Esophagus muscularis mucosa (tissue), 4 donors: ENCODE measurements at places on chromosomes 12 and 14. TPM values are rescaled to one million over a fixed set of nuclear protein-coding genes. Genes with fewer than 3 reads are reported as not detected.

GRCh38 chr12:49912345-49913255 is 8.9 kb upstream of the FAIM2 start:
- no peaks in the 10 kb centered on the region for H3K27me3 ChIP-seq
- H3K36me3 ChIP-seq, result no peaks in the 10 kb centered on the region
- H3K27ac ChIP-seq, result no peak overlapping the region
- no peak overlapping the region for H3K4me3 ChIP-seq

- H3K27ac ChIP-seq, result no peak overlapping the region
- H3K4me3 ChIP-seq, result no peak overlapping the region
- no peaks in the 10 kb centered on the region for H3K4me1 ChIP-seq
- H3K27me3 ChIP-seq, result no peaks in the 10 kb centered on the region
- H3K36me3 ChIP-seq, result no peaks in the 10 kb centered on the region
Observed at GRCh38 chr12:68119724-68120211, 39.8 kb downstream of the IFNG start.

- DNase-seq, result peak; percentile 60
- no peak overlapping the region for H3K27ac ChIP-seq
- no peaks in the 10 kb centered on the region for H3K36me3 ChIP-seq
- H3K27me3 ChIP-seq, result no peaks in the 10 kb centered on the region
- no peaks in the 10 kb centered on the region for H3K4me1 ChIP-seq
Observed at GRCh38 chr14:23894362-23895052, 59.1 kb upstream of the DHRS4 start.

GRCh38 chr12:66279123-66279712 is 23.1 kb upstream of the HELB start:
- H3K27ac ChIP-seq, result no peak overlapping the region
- no peaks in the 10 kb centered on the region for H3K36me3 ChIP-seq
- H3K4me1 ChIP-seq, result no peaks in the 10 kb centered on the region
- H3K27me3 ChIP-seq, result no peaks in the 10 kb centered on the region

DNA sequence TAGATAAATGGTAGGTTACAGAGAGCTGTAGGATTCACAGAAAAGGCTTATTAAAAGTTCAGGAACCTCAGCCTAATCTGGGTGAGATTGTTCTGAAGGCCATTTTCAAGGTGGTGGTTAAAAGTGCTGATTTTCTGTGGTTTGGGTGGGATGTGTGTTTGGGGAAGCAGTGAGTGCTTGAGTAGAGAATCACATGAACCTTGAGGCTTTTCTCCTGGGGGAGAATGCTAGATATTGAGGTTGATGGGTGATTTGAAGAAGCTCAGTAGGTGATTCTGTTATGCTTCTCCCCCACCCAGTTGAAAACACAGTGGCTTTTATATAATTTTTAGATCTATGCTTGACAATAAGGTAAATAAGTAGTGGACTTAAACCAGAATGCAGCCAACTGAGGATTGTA is 420.9 kb downstream of the PCNX1 start:
- no peaks in the 10 kb centered on the region for H3K36me3 ChIP-seq
- no peak for DNase-seq
- H3K27me3 ChIP-seq, result no peaks in the 10 kb centered on the region
- no peaks in the 10 kb centered on the region for H3K4me1 ChIP-seq
- H3K4me3 ChIP-seq, result no peak overlapping the region
- no peak overlapping the region for H3K27ac ChIP-seq

GRCh38 chr12:63066782-63067181 is 84.2 kb downstream of the AVPR1A start:
- H3K4me3 ChIP-seq, result no peak overlapping the region
- no peaks in the 10 kb centered on the region for H3K27me3 ChIP-seq
- no peak for DNase-seq
- H3K36me3 ChIP-seq, result no peaks in the 10 kb centered on the region

The CAMKK2 gene
- 45.0 TPM for total RNA-seq

GRCh38 chr14:22800346-22800745 is 14.9 kb downstream of the SLC7A7 start:
- no peak overlapping the region for H3K4me3 ChIP-seq
- DNase-seq, result no peak
- H3K27ac ChIP-seq, result no peak overlapping the region
- no peaks in the 10 kb centered on the region for H3K36me3 ChIP-seq
- no peaks in the 10 kb centered on the region for H3K4me1 ChIP-seq
- H3K27me3 ChIP-seq, result no peaks in the 10 kb centered on the region

The PAX9 gene
- total RNA-seq, result 2.1 TPM

The NPFF gene
- total RNA-seq, result not detected

The SOAT2 gene
- not detected for total RNA-seq

The PLEKHH1 gene
- total RNA-seq, result 1.7 TPM

The DDX55 gene
- total RNA-seq, result 12.9 TPM

DNA sequence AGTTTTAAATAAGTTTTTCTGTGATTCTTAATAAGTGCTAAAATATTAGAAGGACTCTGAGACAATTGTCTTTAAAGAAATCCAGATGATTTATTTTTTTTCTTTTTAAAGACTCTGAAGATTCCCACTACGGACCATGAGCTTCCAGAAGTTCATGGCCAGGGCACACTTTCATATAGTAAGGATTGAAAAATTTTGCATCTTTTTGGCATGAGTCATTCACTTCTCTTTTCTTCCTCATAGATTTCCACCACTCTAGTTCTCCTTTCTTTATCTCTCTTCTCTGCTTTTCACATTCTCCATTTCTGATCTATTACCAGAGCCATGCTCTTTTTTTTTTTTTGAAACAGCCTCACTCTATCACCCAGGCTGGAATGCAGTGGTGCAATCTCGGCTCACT is 385.8 kb downstream of the FLRT2 start:
- no peaks in the 10 kb centered on the region for H3K36me3 ChIP-seq
- no peak overlapping the region for H3K27ac ChIP-seq
- no peaks in the 10 kb centered on the region for H3K27me3 ChIP-seq

DNA sequence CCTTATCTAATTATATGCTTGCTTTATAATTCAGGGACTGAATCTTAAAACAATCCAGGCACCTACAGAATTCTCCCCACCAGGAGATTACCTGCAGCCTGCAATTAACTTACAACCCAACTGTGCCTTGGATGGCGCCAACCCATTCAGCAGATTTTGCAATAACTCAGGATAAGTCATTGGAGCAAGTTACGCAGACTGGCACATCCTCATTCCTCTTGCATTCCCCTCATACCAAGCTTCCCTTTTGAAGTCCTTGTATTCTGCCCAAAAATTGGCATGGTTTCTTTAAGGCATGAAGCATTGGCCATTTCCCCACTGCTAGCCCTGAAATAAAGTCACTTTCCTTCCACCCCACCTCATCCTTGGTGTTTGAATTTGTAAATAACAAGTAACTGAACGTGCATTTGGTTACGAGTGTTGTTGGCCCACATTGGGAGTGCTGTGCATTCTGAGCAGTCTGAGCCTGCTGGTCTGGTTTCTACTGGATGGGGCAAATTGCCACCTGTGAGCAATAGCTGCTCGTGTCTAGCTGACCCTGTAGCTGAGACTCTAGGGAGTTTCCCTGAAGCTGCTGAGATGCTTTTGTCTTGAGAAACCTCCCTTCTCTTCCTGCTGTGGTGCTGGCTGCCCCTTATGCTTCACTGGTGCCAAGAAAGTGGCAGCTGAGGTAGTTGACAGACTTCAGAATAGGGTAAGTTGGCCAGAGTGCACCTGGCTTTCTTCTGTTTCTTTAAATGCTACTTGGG is 99.2 kb upstream of the SCAF11 start:
- no peaks in the 10 kb centered on the region for H3K36me3 ChIP-seq
- H3K4me1 ChIP-seq, result no peaks in the 10 kb centered on the region
- H3K4me3 ChIP-seq, result no peak overlapping the region
- H3K27ac ChIP-seq, result no peak overlapping the region
- no peaks in the 10 kb centered on the region for H3K27me3 ChIP-seq

DNA sequence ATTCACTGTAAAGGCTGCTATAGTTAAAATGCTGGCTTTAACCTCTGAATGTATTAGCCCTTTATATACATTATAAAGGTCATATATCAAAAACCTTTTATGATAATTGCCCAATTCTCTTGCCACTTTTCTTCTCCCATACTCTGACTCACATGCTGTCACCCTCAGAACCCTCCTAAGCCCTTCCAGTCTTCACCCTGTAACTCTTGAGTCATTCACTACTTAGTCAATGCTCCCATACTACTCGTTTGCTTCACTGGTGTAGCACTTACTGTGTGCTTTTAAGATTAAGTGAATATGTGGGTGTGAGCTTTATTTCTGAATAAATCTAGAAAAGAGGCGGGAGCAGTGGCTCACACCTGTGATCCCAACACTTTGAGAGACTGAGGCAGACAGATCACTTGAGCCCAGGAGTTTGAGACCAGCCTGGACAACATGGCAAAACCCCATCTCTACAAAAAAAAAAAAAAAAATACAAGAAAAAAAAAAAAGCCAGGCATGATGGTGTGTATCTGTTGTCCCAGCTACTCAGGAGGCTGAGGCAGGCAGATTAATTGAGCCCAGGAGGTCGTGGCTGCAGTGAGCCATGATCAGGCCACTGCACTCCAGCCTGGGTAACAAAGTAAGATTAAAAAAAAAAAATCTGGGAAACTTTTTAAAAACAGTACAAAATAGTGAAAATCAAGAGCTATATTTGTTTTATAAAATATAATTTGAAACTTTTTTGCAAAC is 37.6 kb downstream of the SPATA7 start:
- no peaks in the 10 kb centered on the region for H3K4me1 ChIP-seq
- peaks cover 5% of the 10 kb centered on the region for H3K36me3 ChIP-seq
- no peaks in the 10 kb centered on the region for H3K27me3 ChIP-seq
- no peak overlapping the region for H3K27ac ChIP-seq
- H3K4me3 ChIP-seq, result no peak overlapping the region
- no peak for DNase-seq

DNA sequence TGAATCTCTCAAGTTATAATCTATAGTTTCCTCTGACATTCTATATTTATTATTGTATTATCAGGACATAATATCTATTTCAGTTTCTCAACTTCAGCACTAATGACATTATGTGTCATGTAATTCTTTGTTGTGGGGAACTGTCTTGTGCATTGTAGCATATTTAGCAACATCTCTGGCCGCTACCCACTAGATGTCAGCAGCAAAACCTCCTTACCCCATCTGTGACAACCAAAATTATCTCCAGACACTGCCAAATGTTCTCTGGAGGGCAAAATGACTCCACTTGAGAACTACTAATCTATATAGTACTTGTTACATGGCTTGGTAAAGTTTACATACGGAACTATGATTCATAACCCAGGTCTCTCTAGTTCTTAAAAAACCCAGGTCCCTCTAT is 110.2 kb downstream of the RASSF9 start:
- H3K4me3 ChIP-seq, result no peak overlapping the region
- no peaks in the 10 kb centered on the region for H3K27me3 ChIP-seq
- no peak for DNase-seq
- no peaks in the 10 kb centered on the region for H3K36me3 ChIP-seq
- H3K4me1 ChIP-seq, result no peaks in the 10 kb centered on the region

GRCh38 chr14:103292426-103293374 is 41.3 kb upstream of the EIF5 start:
- H3K4me1 ChIP-seq, result peaks cover 5% of the 10 kb centered on the region
- DNase-seq, result no peak
- no peak overlapping the region for H3K27ac ChIP-seq

GRCh38 chr12:117699575-117699974 is 269.2 kb downstream of the KSR2 start:
- H3K36me3 ChIP-seq, result no peaks in the 10 kb centered on the region
- H3K4me3 ChIP-seq, result no peak overlapping the region
- no peaks in the 10 kb centered on the region for H3K4me1 ChIP-seq
- DNase-seq, result no peak

GRCh38 chr14:99930420-99931274 is 134.6 kb upstream of the EVL start:
- H3K4me3 ChIP-seq, result no peak overlapping the region
- peaks cover 25% of the 10 kb centered on the region for H3K36me3 ChIP-seq
- no peak overlapping the region for H3K27ac ChIP-seq
- peaks cover 7% of the 10 kb centered on the region for H3K4me1 ChIP-seq
- no peak for DNase-seq

DNA sequence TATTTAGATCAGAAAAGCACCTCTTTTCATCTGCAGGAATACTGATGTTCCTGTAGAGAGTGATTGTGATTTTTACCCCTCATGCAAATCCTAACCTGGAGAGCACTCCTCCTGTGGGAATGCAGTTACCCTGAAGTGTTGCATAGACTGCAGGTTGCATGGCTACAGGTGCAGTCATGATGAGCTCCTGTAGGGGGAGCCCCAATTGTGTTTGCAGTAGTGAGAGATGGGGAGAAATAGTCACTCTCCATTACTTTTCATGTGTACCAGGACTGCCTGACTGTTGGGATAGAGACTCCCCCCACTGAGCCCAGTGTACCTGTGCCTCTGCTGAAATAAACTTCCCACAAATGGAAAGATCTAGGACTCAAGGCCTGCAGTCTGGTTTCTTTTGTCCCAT is 1086.5 kb downstream of the SLC6A15 start:
- no peak for DNase-seq
- H3K4me3 ChIP-seq, result no peak overlapping the region
- H3K27ac ChIP-seq, result no peak overlapping the region
- no peaks in the 10 kb centered on the region for H3K4me1 ChIP-seq
- no peaks in the 10 kb centered on the region for H3K27me3 ChIP-seq

The TMPRSS12 gene
- total RNA-seq, result not detected

The CACNA2D4 gene
- total RNA-seq, result 0.84 TPM

- no peaks in the 10 kb centered on the region for H3K27me3 ChIP-seq
- H3K4me3 ChIP-seq, result no peak overlapping the region
- DNase-seq, result no peak
- peaks cover 10% of the 10 kb centered on the region for H3K4me1 ChIP-seq
- no peak overlapping the region for H3K27ac ChIP-seq
Observed at GRCh38 chr12:49944718-49945117, 5.8 kb upstream of the AQP2 start.

GRCh38 chr12:88658009-88658408 is 77.7 kb upstream of the KITLG start:
- no peak overlapping the region for H3K4me3 ChIP-seq
- no peaks in the 10 kb centered on the region for H3K36me3 ChIP-seq
- H3K27ac ChIP-seq, result no peak overlapping the region
- H3K4me1 ChIP-seq, result peaks cover 12% of the 10 kb centered on the region

The ZNF605 gene
- 6.2 TPM for total RNA-seq

The ARMH4 gene
- total RNA-seq, result 8.0 TPM

The TTC6 gene
- not detected for total RNA-seq

DNA sequence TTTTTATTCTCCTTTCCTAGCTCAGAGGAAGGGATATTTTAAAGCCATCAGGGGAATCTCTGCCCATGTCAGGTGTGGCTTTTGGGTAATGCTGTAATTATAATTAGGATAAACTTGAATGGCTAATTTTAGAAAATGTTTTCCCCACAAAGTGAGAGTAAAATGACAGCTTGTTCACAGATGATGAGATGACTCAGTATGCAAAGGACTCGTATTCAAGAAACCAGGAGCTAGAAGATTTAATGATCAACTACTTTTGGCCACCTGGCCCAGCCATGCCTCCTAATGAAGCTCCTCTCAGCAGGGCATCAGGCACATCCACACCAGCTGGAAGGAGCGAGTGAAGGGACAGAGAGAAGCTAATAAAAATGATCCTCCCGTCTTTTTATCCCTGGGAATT is 29.0 kb upstream of the PLEKHG7 start:
- no peaks in the 10 kb centered on the region for H3K4me1 ChIP-seq
- H3K27ac ChIP-seq, result no peak overlapping the region
- H3K4me3 ChIP-seq, result no peak overlapping the region
- no peaks in the 10 kb centered on the region for H3K36me3 ChIP-seq
